Dorsolateral prefrontal cortex (tissue), 122 donors: ENCODE measurements at places on chromosomes 11 and 22. TPM values are rescaled to one million over a fixed set of nuclear protein-coding genes. Genes with fewer than 3 reads are reported as not detected.

OR2AG2 gene
- 1.5 TPM for total RNA-seq

PATE4 gene
- not detected for total RNA-seq

MS4A6E gene
- total RNA-seq: not detected

DNA sequence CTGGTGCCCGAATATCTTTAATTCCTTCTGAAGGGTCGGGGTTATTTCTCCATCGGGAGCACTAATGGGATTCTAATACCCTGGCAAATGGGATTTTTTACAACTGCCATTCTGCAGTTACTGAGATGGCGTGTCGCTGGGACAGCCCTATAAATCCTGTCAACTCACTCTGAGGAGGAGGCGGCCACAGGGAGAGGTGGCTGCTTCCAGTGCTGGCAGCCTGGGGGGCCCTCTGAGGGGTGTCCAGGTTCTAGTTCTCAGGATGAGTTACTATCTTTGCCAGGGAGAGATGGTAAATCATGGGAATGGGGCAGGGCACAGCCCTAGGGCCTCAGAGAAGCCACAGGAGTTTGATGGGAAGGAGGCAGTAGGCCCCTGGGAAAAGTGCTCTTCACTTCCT, 135.9 kb downstream of the NTM start:
- DNase-seq: no peak

DNA sequence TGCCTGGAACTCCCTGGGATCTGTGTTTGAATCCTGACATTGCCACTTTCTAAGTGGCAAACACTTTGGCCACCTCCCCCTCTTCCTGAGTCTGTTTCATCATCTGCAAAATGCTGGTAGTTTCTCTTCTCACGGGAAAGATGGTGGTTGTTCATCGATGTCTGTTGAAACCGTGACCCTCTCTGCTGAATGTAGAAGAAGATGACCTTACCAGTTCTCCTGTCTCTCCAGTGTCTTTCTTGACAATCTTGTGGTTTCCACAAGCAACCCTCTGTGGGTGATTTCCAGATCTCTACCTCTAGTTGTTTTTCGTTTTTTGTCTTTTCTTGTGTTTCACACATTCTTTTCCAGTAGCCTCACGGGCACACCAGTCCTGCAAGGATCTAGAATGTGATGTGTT, 27.5 kb downstream of the ZBTB16 start:
- no peak for DNase-seq

GRCh38 chr22:17563936-17564391, 666 bp downstream of the SLC25A18 start:
- DNase-seq: no peak
